ENCODE measurements at places on chromosomes 1 and 21.

DNA sequence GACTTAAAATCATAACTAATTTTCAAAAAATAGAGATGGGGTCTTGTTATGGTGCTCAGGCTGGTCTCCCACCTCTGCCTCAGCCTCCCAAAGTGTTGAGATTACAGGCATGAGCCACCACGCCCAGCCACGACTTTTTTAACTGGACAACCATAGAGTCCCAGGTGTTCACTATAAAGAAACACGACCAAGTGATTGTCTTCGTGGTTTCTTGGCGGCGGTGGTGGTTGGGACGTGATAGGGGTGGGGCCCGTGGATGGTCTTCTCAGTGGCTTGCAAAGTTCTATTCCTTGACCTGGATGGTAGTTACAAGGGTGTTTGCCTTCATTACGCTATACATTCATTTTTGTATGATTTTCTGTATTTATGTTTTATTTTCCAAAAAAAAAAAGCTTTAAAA is 34.6 kb upstream of the COX20 start:
- no peak for DNase-seq

GRCh38 chr1:225811622-225812487 is 1.9 kb downstream of the EPHX1 start:
- no peak for DNase-seq

GRCh38 chr1:186829686-186830587 is 1.2 kb downstream of the PLA2G4A start:
- no peak for DNase-seq

DNA sequence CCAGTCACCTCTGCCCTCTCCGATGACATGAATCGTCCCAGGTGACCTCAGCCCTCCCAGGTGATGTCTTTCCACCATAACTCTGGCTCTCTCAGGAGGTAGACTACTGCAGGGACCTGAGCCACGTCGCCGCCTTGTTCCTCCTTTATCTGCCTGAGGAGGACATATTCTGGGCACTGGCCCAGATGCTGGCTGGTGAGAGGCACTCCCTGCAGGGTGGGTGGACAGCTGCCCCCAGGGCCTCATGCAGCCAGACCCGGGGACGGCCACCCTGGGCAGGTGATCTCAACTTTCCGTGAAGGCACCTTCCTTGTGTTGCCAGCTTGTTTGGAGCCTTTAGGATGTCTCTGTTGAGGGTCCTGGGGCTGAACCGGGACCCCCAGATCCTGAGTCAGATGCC is 13.9 kb upstream of the ZBTB17 start:
- no peak for DNase-seq

GRCh38 chr1:95504321-95504720 is 270.3 kb downstream of the RWDD3 start:
- no peak for DNase-seq

GRCh38 chr21:40678681-40679284 is 168.2 kb downstream of the DSCAM start:
- no peak for DNase-seq
